ENCODE measurements at places on chromosomes 7 and 10.
A peak's percentile ranks its signal among the peaks of the same experiment; 100 is the strongest.

DNA sequence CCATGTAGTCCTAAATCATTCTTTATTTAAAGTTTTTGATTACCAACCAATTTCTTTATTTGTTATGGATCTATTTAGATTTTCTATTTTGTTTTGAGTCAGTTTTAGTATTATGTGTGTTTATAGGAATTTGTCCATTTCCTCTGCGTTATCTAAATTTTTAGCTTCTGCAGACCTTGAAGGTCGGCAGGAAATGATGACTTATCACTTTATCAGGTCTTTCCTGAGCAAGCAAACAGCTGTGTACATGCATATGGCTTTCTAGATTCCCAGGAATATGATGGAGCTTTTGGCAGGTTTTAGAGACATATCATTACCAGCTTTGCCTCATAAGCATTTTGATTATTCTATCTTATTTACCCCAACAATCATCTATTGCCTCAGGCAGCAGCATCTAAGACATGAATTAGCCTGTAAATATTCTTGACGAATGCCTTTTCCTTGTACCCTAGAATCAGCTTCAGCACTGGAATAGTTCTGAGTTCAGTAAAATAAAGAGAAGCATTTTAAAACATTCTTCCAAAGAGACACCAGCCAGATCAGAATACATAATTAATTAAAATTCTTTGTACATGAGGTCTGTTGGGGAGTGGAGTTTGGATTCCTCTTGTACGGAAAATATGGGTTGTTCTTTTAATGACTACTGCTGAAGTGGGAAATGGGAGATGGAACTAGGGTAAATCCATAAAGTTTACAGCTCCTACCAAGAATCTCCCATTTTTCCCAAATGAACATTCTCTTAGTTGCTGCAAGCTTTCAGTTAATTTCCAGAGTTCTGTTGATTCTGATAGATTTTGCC lies 408.8 kb upstream of the SEMA3C start:
- DNase-seq, result no peak

DNA sequence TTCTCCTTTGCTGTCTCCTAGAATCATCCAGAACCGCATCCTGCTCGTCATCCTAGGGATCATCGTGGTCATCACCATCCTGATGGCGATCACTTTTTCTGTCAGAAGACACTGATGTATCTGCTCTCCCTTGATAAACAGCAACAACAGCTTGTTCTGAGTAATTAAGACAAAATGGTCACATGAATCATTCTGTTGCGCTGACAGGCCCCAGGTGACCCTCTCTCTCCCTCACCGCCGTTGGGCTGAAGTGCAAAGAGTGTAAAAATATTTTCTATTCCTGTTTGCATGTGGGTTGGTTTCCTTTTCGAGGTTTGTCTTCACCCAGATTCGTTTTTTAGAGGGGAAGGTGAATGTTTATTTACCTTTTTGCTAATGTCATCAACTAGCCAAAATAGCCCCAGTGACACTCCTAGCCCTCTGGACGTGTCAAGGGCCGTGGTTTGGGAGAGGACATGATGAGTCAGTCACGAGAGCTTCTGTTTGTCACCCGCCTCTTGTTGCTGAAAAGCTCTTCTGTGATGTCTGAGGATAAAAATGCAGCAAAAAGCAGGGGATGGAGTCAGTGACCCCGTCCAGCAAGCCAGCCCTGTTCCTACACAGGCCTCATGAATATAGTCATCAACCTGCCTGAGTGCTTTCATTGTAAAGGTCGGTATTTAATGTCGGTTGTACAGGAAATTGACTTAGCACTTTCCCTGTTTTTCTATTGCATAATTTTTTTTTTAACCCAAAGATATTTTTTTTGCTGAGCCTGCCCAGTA lies 134.6 kb upstream of the TCF7L2 start:
- DNase-seq, result peak; percentile 51

- DNase-seq, result no peak
These were observed 380.9 kb downstream of the GATA3 start for GRCh38 chr10:8435186-8436055.

- DNase-seq, result no peak
These were observed 22.1 kb downstream of the CLDN12 start for GRCh38 chr7:90425376-90425775.

DNA sequence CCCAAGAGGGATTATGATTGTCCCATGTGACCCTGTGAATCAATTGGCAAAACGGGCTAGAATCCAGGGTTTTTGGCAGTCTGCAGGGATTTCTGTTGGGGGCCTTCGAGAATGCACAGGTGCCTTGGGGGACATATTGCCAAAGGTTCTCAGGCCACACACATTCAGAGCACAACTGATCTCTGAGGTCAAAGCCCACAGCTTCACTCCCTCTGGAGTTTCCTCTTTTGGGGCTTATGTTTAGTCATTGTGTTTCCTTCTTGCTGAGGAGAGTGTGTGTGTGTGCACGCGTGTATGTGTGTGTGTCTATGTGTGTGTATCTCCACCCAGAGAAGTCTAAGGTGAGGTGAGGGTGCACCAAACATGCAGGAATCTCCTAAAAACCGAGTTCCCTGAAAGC lies 8.8 kb downstream of the PPIF start:
- DNase-seq, result no peak

DNA sequence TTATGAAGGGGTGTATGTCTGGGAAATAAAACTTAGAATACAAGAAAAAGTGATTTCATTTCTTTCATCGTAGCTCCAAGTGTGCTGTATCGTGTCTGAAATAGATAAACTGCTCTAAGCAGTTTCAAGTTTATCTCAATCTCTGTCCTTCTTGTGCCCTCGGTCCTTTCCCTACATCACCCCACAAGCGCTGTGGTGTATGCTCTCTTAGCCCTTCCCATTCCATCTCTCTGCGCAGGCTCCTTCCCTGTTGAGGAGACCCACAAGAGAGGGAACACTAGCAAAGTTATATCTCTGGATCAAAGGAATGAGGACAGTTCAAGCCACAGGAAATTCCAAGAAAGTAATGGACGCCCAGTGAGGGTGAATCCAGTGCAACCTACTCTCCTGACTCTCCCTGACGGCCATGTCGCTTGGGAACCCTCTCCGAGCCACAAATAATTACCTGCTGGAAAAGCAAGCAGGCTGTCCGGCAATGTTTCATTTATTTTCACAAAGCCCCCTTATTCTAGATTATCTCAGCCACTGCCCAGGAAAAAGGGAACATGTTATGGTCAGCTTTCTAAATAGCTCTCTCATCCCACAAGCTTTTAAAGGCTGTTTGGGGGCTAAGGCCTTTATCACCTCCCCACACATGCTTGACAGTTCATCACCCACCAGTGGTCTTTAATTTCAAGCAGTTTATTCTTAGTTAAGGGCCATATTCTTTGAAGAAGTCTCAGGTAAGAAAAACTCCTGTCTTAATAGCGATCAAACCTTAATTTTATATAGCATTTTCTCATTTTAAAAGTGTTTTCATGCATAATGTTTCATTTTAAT lies 34.8 kb downstream of the LRRC4 start:
- no peak for DNase-seq

DNA sequence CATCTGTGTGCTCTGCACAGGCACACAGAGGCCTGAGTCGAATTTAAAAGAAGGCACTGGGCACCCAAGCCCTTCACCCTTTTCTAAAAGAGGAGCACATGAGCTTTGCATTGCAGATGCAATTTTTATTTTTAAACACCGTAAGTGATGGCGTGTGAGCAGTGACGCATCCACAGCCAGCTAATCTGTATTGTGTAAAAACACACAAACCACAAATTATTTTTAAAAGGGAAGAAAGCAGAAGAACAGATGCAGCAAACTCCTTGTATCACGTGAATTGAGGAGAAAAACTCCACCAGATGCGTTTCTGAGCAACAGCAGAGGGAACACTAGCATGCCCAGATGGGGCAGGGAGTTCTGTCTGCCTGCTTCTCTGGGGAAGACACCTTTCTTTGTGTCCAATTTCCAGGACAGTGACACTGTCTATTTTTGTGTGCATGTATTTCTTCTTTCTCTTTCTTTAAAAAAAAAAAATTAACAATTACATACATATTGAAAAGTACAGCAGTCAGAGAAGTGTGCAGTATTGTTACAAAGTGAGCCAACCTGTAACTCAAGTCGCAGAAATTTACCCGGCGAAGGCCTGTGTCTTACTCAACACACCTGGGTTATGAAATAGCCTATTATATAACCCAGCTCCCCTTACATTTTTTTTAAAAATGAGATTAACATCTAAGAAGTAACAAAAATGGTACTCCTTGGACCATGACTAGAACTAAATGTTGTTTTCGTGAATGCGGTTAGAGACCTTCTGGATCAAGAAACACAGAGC lies 39.2 kb downstream of the EEPD1 start:
- DNase-seq, result no peak

GRCh38 chr10:22655312-22655981 lies 58.9 kb downstream of the PIP4K2A start:
- no peak for DNase-seq

- peak; percentile 31 for DNase-seq
These were observed 59.6 kb downstream of the ADRB1 start for GRCh38 chr10:114103284-114103683.
